ENCODE measurements at places on chromosomes 13 and 19.
A peak's percentile ranks its signal among the peaks of the same experiment; 100 is the strongest.

- DNase-seq: no peak
These were observed 259.5 kb downstream of the COL4A1 start for GRCh38 chr13:110047496-110047895.

GRCh38 chr13:71214821-71215220 lies 652.2 kb downstream of the DACH1 start:
- DNase-seq: no peak

DNA sequence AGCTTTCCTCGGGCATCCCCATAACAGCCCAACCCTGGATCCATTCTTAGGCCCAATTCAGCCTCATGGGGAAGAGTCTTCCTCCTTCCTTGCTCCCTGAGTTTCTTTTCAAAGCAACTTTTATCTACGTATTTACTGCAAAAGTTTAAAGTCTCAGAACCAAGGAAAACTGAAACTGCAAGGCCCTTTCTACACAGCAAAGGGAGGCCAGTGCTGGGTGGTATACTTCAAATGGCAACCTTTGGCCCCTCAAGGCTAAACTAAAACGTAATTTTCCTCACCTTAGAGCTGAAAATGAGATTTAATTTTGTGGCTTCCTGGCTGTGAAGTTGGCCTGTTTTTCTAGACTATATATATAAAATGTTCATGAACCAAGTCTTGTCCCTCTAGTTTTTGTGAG lies 5.6 kb downstream of the CDX2 start:
- no peak for DNase-seq

- DNase-seq: no peak
These were observed 228.3 kb downstream of the KLF5 start for GRCh38 chr13:73286942-73287620.

DNA sequence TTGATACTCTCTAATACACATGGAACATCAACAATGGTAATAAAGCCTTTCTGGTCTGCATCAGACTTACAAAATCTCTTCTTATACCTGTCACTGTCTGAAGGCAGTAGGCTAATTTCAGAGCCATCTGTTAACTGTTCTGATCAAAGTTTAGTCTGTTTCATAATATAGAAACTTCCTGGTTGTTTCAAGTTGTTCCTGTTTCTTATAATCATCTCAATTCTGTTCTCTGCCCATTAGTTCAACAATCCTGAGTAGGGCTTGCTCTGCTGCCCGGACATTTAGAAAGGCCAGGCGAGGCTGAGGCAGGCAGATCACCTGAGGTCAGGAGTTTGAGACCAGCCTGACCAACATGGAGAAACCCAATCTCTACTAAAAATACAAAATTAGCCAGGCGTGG lies 5.4 kb upstream of the ZSCAN5A start:
- DNase-seq: no peak

GRCh38 chr19:36772311-36773222 lies at the start of gene ZNF850:
ZNF850 (minus strand) TSS chr19:36772807; CDS start chr19:36762606, 10,201 bp downstream.
- peak; percentile 99 for DNase-seq

GRCh38 chr19:48154003-48154402 lies 16.1 kb downstream of the LIG1 start:
- no peak for DNase-seq

DNA sequence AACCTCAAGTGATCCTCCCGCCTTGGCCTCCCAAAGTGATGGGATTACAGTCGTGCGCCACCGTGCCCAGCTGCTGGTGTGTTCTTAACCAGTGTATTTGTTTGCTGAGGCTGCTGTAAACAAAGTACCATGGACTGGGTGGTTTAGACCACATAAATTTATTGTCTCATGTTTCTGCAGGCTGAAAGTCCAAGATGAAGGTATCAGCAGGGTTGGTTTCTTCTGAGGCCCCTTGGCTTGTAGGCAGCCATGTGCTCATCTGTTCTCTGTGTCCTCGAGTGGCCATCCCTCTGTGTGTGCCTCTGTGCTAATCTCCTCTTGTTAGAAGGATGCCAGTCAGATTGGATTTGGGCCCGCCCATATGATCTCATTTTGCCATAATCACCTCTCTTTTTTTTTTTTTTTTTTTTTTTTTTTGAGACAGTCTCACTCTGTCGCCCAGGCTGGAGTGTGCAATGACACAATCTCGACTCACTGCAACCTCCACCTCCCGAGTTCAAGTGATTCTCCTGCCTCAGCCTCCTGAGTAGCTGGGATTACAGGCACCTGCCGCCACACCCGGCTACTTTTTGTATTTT lies 31.8 kb downstream of the PEX11G start:
- DNase-seq: no peak

DNA sequence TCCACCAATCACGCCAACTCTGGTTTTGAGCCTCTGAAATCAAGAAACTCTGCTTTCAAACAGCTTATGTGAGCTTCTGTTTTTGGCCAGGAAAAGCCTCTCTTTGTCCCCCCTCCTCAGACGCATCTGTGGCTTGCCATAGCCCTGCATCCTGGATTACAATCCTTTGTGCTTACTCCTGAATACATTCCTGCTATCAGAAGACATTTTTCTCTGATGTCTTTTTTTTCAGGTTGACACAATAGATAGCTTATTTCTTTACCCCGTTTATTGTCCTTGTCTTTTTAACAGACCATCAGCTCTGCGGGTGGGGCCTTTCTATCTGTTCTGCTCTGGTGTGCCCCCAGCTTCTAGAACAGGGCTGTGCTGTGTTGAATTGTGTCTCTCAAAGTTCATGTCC lies 11.0 kb downstream of the PNMA8B start:
- no peak for DNase-seq

- DNase-seq: no peak
These were observed 2.3 kb upstream of the ILF3 start for GRCh38 chr19:10651851-10652250.

DNA sequence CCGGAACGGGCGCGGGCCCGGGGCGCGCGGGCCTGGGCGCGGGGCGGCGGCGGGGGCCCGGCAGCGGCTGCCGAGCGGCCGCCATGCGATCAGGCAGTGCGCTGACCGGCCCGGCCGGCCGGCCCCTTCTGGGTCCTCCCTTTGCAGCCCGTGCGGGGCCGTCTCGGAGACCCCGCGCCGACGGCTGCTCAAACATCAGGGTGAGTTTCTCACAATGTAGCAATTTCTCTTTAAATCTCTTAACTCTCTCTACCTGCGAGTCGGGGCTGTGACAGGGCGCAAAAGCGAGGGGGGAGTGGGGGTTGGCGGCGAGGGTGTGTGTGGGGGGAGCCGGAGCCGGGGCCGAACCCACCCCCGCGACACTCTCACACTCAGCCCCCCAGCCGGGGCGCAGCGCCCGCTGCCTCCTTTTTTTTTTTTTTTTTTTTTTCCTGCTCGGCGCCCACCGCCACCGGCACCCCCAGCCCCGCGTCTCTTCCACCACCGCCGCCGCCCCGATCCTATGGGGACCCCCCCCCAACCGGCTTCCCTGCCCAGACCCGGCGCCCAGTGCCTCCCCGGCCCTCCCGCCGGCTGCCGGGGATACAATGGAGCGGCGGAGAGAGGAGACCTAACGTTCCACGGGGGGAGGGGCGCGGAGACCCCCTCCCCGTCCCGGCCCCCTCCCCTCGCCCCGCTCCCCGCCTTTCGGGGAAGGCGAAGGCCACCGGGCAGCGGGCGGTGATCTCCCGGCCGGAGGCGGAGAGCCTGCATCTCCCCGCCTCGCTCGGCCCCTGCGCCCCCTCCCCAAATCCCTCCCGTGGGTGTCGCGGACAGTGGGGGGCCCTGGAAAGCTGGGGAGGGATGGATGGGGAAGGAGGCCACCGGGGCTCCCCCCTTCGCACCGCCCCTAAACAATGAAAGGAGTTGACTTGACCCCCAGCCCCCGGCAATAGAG lies at the start of gene BICRA:
TSS of gene BICRA (plus strand) at position 166 of the 937 bp plus-strand sequence. CDS start 64,441 bp downstream, outside the sequence.
- peak; percentile 88 for DNase-seq

Measured in activated CD8-positive, alpha-beta memory T cell treated with anti-CD3 and anti-CD28 coated beads for 24 hours (primary cell).